ENCODE measurements at places on chromosomes 3 and 15. TPM values are rescaled to one million over a fixed set of nuclear protein-coding genes. Genes with fewer than 3 reads are reported as not detected.

- H3K27me3 ChIP-seq = no peaks in the 10 kb centered on the region
- no peak overlapping the region for H3K4me3 ChIP-seq
- H3K4me1 ChIP-seq = no peaks in the 10 kb centered on the region
- DNase-seq = no peak
- H3K27ac ChIP-seq = no peak overlapping the region
- peaks cover 7% of the 10 kb centered on the region for H3K36me3 ChIP-seq
Observed at GRCh38 chr3:4416427-4416945, 50.6 kb downstream of the SUMF1 start.

GRCh38 chr15:65101411-65101890, 13.5 kb downstream of the UBAP1L start:
- peaks cover 30% of the 10 kb centered on the region for H3K36me3 ChIP-seq
- H3K27me3 ChIP-seq = no peaks in the 10 kb centered on the region
- H3K4me1 ChIP-seq = no peaks in the 10 kb centered on the region
- no peak overlapping the region for H3K4me3 ChIP-seq
- no peak overlapping the region for H3K27ac ChIP-seq
- peak; percentile 94 for DNase-seq

DNA sequence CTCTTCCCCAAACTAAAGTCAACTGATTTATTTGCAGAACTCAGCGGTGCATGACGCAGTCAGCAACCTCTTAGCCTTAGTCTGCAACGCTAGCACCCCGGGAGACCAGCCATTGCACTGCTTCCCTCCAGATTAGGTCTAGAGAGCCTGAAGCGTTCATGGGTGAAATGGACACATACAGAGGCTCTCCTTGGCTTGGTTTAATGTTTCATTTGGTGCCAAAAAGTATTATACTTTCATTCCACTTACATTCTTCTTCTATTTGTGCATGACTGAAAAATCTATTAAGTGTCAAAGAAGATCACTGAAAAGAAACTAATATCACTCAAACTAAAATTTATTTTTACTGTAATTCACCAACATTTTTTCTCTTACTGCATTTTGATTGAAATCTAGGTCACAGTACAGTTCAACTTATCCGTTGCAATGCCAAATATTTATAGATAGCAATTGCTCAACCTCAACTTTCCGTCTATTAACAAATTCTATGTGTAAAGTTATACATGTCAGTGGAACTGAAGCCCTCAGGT, 116.2 kb downstream of the ROBO1 start:
- no peak for DNase-seq
- H3K27ac ChIP-seq = no peak overlapping the region
- H3K4me1 ChIP-seq = no peaks in the 10 kb centered on the region
- no peaks in the 10 kb centered on the region for H3K27me3 ChIP-seq

Gene TMEM212
- 11.5 TPM for total RNA-seq

DNA sequence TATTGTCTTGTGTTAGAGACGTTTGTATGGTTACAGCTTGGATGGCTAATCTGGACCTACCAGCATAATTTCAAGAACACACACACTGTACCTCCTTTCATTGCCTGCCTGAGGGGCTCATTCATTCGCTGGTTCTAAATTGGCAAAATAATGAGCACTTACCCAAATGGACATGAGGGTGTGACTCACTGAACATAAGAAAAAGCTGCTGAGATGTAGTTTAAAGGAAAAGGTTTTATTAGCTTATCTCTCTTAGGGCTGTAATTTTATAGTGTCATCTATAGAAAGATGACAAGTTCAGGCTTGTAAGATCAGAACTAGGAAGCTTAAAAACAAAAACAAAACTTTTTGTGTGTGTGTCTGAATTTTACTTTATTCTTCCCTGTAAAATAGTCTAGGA, 120.7 kb upstream of the WNT7A start:
- H3K27me3 ChIP-seq = no peaks in the 10 kb centered on the region
- no peak overlapping the region for H3K4me3 ChIP-seq
- no peaks in the 10 kb centered on the region for H3K4me1 ChIP-seq
- no peaks in the 10 kb centered on the region for H3K36me3 ChIP-seq
- H3K27ac ChIP-seq = no peak overlapping the region
- no peak for DNase-seq

GRCh38 chr15:72222393-72222792, 8.6 kb downstream of the PKM start:
- H3K4me3 ChIP-seq = no peak overlapping the region
- no peaks in the 10 kb centered on the region for H3K27me3 ChIP-seq
- peak overlapping the region; percentile 54 for H3K27ac ChIP-seq
